ENCODE measurements at places on chromosomes 3 and 15.

GRCh38 chr3:111715911-111716523, 120.9 kb upstream of the ZBED2 start:
- no peak for DNase-seq

GRCh38 chr3:73765878-73766545, 141.3 kb upstream of the PDZRN3 start:
- DNase-seq, result no peak

DNA sequence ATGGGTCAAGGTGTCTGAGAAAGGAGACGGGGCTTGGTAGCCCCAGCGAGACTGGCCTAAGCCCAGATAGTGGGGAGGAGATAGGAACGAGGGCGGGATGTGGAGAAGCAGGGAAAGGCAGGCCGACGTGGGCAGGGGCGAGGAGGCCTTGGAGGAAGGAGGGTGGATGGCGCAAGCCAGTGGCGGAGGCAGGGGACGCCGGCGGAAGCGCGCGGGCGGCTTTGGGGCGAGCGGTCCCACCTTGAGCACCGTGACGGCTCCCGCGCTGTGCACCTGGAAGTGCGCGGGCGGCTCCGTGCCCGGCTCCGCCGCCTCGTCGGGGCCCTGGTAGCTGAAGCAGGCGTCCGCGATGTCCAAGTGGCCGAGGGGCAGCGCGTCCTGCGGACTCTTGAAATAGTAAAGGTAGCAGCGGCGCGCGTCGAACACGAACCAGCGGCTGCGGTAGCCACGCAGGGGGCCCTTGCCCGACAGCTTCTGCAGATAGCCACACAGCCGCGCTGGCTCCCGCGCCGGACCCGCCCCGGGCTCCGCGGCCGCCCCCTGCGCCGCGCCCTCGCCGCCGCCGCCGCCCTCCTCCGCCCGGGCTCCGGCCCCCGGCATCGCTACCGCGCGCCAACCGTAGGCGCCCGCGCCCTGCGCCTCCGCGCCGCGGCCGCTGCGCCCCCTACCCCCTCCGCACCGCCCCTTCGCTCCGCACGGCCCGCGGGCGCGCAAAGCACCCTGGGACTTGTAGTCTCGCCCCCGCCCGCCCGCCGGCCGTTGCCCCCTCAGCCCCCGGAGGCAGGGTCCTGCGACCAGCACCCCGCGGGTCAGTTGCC, at the start of gene TBC1D2B:
TBC1D2B (minus strand) TSS at position 659 of the 818 bp plus-strand sequence; CDS start at position 600, 59 bp downstream.
- no peak for DNase-seq

- DNase-seq, result no peak
Observed at GRCh38 chr3:157409516-157409915, 27.1 kb upstream of the PTX3 start.

GRCh38 chr3:196081002-196081833, 672 bp downstream of the TFRC start:
- DNase-seq, result no peak

DNA sequence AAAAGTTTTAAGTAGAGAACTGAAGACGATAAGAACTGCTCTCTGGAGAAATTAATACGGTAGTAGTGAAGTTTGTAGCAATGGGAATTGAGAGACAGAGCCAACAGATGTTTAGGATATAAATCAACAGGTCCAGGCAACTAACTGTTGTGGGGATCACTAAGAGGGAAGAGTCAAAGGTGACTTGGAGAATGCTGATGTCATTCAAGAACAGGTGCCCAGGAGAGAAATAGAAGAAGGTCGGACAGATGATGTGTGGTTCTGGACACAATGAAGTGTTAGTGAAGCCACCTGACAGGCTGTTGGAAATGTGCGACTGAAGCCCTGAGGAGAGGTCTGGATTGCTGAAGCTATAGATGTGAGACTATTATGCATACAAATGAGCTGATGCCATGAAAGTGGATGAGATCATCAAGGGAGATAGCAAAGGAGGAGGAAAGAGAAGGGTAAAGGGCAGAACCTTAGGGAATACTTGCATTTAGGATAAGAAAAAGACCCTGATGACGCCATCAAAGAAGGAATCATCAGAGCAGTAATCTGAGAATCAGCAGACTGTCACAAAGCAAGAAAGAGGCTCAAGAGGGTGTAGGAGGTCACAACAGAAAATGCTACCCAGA, 183.7 kb downstream of the FRMD5 start:
- no peak for DNase-seq

DNA sequence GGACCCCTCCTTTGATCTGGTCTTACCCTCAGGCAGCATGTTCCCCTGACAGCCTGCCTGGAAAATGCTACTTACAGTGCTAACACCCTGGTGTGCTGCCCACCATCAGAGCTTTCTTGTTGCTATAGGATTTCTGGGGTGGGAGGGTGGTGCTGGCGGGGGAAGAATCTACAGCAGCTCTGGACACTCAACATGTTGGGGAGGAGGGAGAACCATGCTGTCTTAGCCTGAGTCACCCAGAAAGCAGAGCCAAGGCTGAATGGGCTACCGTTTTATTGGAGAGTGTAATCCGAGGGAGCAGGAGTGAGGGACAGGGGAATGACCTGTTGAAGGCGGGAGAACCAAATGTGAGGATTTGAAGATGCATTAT, 45.6 kb downstream of the MFSD1 start:
- DNase-seq, result no peak

DNA sequence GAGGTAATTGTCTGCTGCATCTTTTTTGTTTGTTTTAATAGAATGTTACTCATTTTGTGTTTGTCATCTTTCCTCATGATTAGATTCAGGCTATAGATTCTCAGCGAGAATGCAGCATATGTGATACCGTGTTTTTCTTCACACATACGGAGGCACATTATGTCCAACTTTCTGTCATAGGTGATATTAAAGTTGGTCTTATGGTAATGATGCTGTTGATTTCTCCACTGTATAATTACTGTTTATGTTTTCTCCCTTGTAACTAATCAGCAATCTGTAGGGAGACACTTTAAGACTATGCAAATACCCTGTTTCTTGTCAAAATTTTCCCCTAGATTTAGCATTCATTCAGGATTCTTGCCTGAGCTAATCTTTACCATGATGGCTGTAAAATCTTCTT, 87.6 kb downstream of the CLDN1 start:
- no peak for DNase-seq

- no peak for DNase-seq
Observed at GRCh38 chr3:8736436-8736835, 2.8 kb downstream of the CAV3 start.

DNA sequence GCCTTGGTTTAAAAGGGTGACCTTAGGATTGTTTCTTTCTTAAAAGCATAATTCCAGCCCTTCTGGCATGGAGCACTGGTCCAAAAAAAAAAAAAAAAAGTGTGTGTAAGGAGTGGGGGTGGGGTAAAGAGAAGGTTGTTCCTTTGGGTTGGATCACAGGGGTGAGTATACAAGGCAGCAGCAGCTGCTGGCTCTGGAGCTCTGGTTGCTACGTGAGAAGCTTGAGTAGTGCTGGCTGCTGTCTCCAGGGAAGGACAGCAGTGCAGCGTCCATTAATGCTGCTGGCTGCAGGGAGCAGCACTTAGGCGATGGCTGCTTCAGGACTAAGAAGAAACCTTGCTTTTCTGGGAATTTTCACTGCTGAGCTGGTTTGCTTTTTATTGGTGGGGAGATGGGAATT, 2.3 kb downstream of the SETD5 start:
- peak; percentile 40 for DNase-seq

DNA sequence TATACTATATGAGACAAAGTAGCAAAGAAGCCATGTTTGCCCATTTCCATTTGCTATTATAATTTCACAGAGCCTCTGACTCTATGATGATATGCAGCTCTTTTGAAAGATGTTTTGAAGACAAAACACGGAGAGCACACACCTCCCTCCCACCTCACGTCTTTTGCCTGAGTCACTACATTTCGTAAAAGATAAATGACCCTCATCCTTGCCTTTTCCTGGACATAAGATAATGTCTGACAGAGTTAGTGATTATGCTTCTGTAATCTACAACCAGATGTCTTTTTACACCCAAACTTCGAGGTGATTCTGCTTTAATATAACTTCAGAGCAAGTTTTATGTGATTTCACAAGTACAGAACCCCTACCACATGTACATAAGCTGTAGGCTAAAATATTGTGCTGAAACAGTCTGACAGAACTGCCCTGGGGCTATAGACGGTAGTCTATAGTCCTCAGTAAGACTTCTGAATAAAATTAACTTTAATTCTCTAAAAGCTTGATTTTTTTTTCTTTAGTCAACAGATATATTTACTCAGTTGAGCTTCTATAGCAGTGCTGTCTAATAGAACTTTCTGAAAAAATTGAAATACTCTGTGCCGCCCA, 99.9 kb downstream of the CD200R1L start:
- no peak for DNase-seq

GRCh38 chr3:49903451-49904424, at the start of gene MST1R:
MST1R (minus strand) TSS chr3:49903873; CDS start chr3:49903609, 264 bp downstream.
- DNase-seq, result peak; percentile 67

DNA sequence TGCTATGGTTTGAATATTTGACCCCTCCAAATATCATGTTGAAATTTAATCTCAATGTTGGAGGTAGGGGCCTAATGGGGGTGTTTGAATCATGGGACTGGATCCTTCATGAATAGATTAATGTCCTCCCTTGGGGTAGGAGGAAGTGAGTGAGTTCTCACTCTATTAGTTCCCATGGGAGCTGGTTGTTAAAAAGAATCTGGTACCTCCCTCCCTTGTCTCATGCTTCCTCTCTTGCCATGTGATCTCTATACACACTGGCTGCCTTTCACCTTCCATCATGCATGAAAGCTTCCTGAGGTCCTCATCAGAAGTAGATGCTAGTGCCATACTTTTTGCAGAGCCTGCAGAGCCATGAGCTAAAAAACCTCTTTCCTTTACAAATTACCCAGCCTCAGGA, 177.7 kb upstream of the MCTP2 start:
- DNase-seq, result no peak

- DNase-seq, result no peak
Observed at GRCh38 chr15:34259566-34259965, 34.8 kb downstream of the EMC4 start.

- no peak for DNase-seq
Observed at GRCh38 chr3:46470831-46471230, 6.1 kb upstream of the LTF start.

GRCh38 chr3:126911162-126912026, 71.5 kb upstream of the PLXNA1 start:
- DNase-seq, result no peak

DNA sequence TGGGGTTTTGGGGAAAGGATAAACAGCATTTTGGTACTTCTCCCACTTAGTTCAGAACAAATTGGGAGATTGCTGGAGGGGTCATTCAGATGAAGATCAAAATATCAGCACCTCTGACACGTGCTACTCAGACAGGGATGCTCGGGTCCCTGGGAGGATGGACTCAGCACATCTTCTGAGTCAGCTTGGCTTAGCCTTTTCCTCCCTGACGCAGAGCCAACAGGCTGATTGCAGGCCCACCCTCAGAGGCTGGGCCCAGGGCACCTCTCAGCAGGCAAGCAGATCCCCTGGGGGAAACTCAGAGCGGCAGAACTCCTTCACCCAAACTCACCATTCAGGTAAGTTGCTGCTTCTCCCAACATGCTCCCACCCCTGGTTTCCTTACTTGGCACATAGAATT, 304.9 kb downstream of the TLE3 start:
- DNase-seq, result no peak

DNA sequence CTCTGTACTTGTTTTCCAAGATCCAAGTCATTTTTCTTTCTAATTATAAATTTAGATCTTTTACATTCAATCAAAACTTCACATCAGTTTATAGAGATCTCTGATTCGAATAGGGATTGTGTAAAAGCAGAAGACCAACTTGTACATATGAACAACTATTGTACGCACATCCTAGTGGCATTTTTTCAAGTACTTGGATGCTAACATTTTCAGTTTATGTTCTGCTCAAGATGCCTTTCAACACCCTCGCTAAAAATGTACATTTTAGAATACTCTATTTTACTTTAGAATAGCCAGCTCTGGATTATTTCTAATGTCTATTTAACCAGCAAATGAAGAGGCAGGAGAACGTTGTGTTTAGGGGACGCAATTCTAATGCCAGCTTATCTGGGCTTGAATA, 340.7 kb downstream of the ROBO1 start:
- no peak for DNase-seq

- DNase-seq, result no peak
Observed at GRCh38 chr3:30581067-30581585, 25.3 kb upstream of the TGFBR2 start.

GRCh38 chr3:151383111-151383510, 1.4 kb downstream of the P2RY12 start:
- no peak for DNase-seq

GRCh38 chr3:130509008-130509407, 8.0 kb upstream of the COL6A6 start:
- no peak for DNase-seq

DNA sequence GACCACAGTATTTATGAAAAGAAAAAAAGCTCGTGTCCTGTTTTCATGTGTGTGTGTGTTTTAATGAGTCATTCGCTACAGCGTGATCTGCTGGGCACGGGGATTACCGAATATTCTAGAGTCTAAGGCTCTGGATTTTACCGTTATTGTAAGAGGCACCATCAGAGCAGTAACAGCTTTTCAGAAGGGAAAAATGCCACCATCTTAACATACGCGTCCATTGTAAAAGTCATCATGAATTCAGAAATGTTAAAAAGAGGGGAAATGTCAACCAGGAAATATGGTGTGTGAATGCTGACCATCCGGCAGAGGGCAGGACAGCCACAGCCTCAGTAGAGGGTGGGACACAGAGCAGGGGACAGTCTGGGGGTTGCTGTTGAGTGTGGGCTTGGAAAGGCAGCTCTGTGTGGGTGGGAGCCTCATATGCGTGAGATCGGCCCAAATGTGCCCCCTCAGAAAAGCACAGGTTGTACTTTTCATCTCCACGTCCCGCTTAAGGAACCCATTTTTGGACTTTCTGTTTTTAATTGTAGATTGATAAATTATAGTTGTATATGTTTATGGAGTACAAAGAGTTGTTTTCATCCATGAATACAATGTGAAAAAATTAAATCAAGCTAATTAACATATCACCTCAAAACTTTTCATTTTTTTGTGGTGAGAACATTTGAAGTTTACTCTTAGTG, 69.6 kb downstream of the ASB7 start:
- DNase-seq, result no peak

DNA sequence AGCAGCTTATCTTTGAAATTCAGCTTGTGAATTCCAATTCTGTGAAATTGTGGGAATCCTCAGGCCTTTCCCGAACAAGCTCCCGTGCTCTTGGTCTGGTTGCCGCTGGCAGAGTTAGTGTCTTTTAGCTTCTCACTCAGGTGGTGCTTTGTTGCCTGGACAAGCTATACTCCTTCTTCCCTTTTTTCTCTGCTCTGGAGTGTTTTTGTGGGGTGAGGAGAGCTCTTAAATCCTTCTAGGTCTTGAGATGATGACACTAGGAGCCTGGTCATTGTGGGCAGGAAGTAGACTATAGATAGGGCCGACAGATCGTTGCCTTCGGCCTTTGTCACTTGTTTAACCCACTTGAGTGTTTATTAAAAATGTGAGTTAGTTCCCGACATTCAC, 93.8 kb downstream of the SLCO3A1 start:
- no peak for DNase-seq

GRCh38 chr3:108338901-108339545, 42.7 kb downstream of the HHLA2 start:
- no peak for DNase-seq

DNA sequence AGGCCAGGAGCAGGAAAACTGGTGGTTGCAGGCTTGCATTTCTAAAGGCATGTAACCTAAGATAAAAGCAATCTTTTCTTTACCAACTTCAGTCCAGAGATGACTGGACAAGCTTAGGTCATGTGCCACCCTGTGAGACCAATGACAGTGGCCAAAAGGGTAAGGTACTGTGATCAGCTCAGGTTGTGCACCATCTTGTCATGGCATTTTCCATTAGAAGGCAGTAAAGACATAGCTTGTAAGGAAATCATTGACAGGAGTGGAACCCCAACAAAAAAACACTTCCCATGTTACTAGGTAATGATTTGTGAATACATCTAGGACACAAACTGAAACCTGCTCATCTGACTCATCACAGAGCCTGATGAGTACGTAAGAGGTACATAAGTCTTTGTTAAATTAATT, 35.2 kb downstream of the SSR3 start:
- DNase-seq, result no peak
